ENCODE measurements at places on chromosomes 6 and 20.
A peak's percentile ranks its signal among the peaks of the same experiment; 100 is the strongest.

- no peak for ATAC-seq
These were observed 149.1 kb upstream of the IMPG1 start for GRCh38 chr6:76221525-76221924.

DNA sequence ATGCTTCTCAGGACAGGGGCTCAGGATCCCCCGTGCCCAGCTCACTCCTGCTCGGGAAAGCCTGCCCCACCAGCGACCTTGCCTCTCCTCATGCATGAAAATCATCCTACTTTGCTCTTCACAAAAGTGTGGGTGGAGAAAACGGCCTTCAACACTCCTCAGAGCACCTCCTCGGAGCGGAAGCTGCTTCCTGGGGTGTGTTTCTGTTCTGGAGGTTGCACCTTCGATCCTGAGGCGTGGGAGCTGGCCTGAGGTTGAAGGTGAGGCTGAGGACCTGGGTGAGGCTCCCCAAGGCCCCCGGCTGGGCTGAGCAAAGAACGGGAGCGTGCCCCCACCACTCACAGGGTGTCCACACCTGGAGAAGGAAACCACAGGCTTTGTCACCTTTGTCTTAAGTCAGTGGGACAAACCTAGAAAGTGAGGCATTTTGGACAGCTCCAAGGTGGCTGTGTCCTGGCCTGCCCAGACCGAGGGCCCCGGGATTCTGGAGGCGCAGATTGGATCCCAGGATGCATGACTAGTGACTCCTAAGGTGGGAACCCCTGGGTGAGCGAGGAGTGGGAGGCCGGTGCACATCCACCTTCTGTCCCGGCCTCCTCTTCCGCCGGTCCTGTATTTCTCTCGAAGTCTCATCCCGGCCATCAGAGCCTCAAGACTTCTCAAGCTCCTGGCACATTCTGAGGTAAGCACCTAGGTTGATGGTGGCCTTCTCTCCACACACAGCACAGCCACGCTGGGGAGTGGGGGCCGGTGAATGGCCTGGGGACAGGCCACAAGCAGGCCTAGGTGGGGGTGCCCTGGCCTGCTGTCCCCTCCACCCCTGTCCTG, 104.7 kb downstream of the TMEM242 start:
- ATAC-seq: no peak

DNA sequence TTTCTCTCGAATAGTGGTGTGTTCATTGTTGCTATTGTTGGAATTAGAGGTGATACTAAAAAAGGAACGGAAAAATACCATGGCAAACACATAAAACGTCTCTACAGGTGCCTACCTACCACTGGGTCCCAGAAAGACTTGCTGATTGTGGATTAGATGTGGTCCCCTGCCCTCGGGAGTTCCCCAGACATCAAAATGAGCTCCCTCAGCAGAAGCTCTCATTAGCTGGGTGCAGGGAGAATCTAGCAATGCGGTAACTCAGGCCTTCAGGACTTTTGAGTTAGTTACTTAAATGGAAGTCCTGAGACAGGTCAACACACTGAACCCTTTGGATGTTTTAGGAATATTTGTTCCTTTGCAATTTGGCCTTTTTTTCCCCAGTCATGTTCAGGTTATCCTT, 6.1 kb downstream of the IRF4 start:
- no peak for ATAC-seq

- ATAC-seq: peak; percentile 62
These were observed 49.4 kb upstream of the ARMC2 start for GRCh38 chr6:108798670-108799353.

- no peak for ATAC-seq
These were observed 115.7 kb downstream of the AIG1 start for GRCh38 chr6:143176090-143177021.

DNA sequence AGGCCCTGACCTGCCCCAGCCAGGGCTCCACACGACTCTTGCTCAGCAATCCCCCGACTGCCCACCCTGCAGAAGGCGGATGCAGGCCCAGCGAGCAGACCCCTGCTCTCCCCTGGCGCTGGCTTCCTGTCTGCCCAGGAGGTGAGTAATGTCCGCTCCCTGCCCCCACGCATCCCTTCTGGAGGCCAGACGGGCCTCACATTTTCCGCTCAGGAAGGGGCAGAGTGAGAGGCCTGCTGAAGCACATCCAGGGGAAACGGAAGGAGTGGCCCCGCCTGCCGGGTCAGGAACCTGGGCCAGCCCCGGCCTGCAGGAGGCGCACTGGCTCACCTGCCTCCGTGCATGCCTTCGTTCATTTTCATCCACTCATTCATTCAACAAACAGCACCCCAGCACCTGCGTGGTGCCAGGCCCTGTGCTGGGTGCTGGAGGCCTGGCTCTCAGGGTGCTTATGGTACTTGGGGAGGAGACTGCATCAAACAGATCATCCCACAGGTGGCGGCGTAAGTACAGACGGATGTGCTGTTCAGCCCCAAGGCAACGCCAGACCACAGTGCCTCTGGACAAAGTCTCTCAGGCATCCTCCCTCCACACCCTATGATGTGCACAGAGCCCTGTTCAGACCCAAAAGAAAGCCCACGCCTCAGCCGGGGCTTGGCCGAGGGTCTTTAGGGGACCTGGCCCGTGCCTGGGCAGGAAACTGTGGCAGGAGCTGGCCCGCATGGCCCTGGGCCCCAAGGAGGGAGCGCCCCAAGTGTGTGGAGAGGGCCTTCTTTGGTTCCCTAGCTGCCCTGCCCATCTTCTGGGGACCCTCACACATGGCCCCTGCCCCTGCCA, 112.1 kb downstream of the ASXL1 start:
- ATAC-seq: peak; percentile 52

- no peak for ATAC-seq
These were observed 805.8 kb upstream of the GJE1 start for GRCh38 chr6:141326925-141327324.

DNA sequence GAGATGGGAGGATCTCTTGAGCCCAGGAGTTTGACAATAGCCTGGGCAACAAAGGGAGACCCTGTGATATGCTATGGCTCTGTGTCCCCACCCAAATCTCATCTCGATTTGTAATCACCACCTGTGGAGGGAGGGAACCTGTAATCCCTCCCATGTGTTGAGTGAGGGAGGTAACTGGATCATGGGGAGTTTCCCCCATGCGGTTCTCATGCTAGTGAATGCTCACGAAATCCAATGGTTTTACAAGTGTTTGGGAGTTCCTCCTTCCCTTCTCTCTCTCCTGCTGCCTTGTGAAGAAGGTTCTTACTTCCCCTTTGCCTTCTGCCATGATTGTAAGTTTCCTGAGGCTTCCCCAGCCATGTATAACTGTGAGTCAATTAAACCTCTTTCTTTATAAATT, 3.4 kb downstream of the NUDT3 start:
- no peak for ATAC-seq

- no peak for ATAC-seq
These were observed 41.0 kb downstream of the STK35 start for GRCh38 chr20:2142649-2143048.

DNA sequence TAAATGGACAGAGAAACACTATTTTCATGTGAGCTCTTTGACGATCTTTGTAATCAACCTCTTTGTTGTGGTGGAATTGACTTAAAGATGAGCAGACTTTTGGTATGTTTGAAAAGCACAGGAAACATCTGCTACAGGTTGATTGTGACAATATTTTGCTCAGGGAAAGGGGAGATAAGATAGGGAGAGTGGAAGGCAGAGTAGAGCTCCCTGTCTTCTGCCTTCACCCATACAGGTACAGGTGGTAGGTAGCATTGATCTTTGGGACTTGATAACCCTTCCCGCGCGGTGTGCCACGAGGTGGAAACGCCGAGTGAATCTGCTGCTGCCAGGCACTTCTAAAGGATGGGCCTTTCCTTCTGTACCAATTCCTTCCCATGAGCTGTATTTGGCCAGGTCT, 183.6 kb downstream of the UTRN start:
- no peak for ATAC-seq

- ATAC-seq: no peak
These were observed 40.4 kb downstream of the ESF1 start for GRCh38 chr20:13744352-13744751.

DNA sequence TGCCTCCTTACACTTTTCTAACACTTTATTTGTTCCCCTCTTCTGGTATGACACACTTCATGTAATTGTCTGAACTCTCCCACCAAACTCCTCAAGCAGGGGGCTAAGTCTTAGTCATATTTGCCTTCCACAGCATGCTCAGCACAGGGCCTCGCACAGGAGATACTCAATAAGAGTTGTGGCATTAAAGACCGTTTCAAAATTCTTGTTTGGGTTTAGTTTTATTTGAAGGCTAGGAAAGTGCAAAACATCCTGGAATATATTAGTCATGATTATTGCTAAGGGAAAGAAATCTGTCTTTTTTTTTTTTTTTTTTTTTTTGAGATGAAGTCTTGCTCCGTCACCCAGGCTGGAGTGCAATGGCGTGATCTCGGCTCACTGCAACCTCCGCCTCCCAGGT, 137.6 kb upstream of the ECI2 start:
- ATAC-seq: no peak
